ENCODE measurements at places on chromosomes 5 and 9.

GRCh38 chr5:99973779-99974178, 561.4 kb upstream of the FAM174A start:
- no peak for DNase-seq

DNA sequence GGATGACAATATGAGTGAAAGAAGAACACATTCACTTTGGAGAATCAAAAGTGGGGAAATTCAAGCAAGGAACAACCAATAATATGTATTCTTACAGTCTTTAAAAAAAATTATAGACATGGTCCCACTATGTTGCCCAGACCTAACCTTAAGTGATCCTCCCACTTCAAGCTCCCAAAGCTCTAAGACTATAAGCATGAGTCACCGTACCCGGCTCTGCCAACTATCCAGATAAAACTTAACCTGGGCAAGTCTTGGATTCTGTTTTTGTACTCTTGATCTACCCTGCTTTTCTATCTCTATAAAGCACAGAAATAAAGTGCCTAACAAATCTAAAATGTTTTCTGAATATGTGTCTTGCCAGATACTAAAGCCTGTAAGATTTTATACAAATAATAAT, 30.9 kb downstream of the CEMIP2 start:
- no peak for DNase-seq

DNA sequence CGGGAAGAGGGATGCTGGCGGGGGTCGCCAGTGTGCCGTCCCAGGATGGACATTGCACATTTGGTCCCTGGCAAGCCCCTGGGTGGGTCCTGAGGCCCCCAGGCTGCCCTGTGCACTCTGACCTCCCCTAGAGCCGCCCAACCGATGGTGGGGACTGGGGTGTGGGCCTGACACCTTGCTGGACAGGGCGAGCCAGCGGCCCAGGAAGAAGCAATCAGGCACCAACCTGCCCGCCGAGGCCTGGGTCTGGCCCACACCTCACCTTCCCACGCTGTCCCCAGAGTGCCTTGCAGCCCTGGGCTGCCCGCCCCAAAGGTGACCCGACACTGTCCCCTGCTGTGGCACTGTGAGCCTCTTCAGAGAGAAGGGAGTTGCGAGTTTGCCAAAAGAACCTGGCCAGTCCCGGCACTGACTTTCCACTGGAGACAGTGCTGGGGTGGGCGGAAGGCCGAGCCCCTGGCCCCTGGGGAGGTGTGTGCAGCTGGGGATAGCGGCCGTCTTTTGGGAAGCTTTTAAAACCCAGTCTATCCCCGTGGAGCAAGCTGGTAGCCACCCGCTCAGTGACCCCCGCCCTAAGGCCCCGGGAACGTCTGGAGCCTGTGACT, 12.0 kb upstream of the NRARP start:
- DNase-seq = no peak

DNA sequence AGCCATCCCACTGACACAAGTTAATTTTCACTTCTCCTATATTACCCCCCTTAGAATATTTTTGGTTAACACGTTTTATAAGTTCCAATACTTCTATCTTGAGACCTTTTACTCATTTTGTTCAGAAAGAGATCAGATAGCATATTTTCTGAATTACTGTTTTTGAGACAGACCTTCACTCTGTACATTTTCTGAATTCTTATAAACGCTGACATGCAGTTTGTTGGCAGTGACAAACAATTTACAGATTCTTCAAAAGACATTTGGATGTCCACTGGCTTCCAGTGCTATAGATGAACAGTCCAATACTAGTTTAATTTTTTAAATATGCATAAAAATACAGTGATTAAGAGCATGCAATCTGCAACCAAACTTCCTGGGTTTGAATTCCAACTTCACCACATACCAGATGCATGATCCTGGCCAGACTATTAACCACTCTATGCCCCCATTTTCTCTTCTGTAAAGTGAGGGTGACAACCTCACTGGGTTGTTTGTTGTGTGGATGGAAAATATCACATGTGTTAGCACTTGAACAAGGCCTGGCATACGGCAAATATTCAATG, 142.1 kb downstream of the AGTPBP1 start:
- DNase-seq = no peak

DNA sequence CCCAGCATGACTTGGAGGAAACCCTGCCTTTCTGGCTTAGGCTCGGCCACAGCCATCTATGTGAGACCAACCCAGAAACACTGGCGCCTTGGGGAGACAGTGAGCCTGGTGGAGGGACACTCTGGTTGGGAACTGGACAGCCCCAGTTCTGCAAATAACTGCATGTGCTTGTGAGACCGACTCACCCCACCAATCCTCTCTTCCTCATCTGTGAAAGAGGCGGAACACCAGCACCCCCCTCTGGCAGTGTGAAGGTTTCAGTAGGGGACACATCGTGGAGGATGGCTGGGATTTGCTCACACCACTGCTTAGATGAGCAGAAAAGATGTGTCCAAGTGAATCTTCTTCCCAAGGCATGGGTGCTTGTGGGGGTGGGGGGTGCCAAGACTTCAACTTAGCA, 43.4 kb upstream of the N4BP3 start:
- DNase-seq = no peak

DNA sequence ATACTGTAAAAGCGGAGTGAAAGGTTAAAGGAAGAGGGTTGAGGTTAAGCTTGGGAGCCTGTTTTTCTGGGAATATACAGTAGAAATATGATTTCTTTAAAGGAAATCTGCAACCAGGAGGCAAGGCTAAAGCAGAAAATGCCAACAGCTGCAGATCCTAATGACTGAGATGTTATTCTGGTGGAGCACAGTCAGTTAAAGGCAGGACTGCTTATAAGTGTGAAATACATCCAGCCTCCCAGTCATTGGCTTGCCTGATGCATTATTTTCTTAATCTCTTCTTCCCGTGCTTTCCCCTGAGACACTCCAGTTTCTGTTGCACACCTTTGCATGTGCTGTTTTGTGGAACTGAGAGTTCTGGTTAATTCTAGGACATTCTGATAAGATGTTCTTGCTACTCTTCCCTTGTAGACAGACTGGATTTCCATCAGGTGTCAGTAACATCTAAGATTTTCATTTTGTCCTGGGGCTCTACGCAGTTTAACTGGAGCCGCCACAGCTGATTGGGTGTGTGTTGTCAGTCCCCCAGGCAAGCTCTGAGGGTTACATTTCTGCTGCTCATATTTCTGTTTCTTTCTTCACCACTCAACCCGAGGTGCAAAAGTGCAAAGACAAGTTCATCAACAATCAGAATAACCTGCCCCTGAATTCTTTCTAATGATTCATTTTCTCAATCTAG, 44.4 kb downstream of the CAST start:
- no peak for DNase-seq

DNA sequence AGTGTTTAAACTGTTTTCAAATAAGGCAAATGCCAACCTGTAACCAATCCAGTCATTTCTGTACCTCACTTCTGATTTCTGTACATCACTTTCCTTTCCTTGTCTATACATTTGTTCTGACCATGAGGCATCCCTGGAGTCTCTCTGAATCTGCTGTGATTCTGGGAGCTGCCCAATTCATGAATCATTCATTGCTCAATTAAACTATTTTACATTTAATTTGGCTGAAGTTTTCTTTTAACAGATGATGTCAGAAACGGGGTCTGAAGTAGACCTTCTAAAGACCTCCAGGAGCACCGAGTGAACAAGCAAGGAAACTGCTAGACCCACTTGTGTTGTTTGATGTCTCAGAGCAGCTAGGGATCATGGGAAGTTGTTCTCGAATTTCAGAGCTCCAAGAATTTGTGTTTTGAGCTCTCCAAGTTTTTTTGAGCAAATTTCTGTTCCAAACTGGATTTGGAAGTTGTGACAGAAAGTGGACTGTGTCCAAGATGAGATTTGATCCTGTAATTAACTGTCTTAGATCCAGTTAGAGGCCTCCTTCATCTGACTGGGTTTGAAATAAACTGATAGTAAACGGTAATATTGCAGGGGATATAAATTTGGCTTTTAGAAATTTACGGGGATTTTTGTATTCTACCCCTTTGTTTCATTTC, 490.8 kb upstream of the ST8SIA4 start:
- DNase-seq = no peak

Data from activated T-helper 9 cell treated with anti-CD3 and anti-CD28 coated beads, Interleukin-2, amount 50 U/mL, for 16 hours (primary cell).